Spinal cord (tissue), 10 donors: ENCODE measurements at places on chromosomes 1 and 21.

- DNase-seq: peak; percentile 76
Observed at GRCh38 chr1:33161061-33161681, 20.7 kb downstream of the TRIM62 start.

DNA sequence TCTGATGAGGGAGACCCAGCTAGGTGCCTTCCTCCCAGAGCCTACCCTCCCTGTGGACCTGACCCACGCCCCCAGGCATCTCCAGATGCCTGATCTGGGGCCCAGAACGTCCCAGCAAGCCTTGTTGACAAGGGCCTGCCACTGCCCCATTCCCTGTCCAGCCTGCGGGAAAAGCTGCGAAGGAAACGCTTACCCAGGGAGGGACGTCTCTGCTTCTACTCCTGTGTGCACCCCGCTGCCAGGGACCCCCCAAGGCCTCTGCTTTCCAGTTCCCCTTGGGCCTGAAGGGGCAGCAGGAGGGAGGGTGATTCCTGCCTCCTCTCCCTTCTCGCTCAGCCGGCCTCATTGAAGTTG lies 11.6 kb upstream of the CLSTN1 start:
- no peak for DNase-seq

- DNase-seq: no peak
Observed at GRCh38 chr1:2481885-2482284, 5.8 kb downstream of the PLCH2 start.

DNA sequence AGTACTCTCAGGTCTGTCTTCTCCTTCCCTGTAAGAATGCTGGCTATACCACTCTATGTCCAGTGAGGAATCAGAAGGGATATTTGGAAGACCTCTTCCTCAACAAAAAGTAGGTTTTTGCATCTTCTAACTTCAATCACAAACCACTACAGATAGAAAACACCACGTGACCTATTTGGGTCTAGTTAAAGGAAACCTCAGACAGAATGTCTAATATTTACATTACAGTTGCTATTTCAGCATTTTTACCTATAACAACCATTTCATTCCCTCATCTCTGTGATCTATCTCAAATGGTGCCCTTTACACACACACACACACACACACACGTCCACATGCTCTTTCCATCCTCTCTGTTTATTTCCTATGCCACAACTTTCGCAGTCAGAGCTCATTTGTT lies 7.9 kb upstream of the ADORA3 start:
- DNase-seq: no peak

- DNase-seq: no peak
Observed at GRCh38 chr1:175802407-175803123, 59.2 kb upstream of the TNR start.

- no peak for DNase-seq
Observed at GRCh38 chr1:27687906-27688305, 15.9 kb upstream of the IFI6 start.

DNA sequence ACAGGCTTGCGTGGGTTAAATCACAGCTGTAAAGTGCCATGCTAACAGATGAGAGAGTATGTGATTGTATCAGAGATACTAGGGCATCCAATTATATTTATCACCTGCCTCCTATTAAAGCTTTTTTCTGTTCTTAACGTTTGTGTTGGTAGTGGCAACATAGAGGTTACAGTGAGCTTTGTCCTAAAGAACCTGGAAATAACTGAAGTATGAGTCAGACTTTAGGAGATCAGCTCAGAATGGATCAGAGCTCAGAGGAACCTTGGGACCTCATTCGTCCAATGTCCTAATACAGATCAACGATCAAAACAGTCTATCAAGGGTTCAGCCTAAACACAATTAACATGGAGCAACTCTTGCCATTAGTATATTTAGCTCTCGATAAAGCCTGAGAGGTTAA lies 81.0 kb downstream of the RGS7 start:
- DNase-seq: no peak

DNA sequence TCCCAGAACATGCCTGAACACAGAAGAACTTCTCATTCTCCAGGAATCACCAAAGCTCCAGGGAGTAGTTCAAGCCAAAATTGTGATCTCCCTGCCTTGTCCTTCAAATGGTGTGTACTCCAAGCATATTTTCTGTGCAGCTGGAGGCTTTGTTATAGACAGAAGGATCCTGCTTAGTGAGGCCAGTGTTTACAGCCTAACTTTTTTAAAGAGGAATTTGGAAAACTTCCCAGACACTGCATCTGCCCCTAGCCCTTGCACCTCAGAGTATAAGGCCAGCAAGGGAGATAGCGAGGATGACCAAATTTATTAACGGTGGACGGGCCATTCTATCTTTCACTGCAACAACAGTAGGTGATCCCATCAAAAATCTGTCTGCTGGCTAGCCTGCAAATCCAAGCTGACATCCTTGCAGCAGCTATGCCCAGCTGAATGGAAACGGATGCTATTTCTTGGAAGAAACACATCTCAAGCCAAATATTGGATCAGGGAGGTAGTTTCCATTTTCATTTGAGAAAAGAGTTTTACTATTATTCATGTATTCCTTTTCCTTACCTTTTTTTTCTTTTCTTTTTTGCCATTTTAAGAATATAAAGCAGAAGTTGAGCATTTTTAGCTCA lies 249.8 kb downstream of the USH2A start:
- DNase-seq: peak; percentile 21

DNA sequence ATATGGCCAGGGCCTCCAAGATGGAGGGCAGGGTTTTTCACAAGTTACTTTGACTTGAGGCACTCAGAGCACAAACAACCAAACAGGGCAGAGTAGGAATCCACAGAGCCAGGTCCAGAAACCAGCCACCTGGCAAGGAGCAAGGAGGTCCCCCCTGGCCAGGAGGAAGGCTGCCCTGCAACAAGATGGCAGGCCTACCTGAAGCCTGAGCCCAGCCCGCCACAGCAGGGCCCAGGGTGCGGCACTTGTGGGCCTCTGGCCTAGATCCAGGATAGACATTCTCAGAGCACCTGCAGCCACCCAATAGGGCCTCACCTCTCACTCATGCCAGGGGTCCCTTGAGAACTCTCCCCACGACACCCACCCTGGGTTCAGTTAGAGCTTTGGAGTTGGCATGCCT lies 11.5 kb downstream of the SH3BGRL3 start:
- DNase-seq: no peak

DNA sequence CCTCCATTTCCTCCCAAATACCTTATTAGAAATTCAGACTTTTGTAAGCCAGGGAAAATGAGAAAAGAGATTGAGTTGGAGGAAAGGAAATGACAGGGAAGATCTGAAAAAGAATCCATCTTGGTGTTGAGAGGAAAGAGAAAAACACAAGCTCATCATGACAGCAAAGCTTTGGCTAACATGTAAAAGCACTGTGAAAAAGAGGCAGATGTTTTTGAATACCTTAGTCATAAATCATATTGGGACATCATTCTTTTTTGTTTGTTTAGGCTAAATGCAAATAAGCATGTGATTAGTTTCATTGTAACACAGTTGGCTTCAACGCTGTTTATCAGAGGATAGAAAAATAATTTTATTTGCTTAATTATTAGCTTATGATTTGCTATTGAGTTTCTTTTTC lies 64.6 kb downstream of the LHX8 start:
- no peak for DNase-seq

GRCh38 chr21:25867061-25867460 lies 132.3 kb downstream of the GABPA start:
- no peak for DNase-seq

DNA sequence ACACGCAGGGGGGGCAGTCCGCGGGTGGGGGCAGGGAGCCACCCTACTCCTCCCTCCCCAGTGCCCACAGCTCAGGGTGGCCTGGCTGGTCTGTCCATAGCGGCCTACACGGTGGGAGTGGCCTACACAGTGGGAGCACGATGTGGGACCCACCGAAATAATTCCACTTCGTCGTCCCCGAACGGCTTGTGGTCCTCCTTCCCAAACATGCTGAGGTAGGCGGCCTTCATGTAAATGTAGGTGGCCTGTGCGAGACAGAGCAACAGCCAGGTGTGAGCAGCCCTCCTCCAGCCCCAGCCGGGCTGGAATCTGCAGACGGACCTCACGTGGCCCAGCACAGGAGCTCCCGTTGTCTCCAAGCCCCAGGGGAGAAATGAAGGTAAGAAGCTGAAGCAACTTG lies 34.4 kb downstream of the TTC39A start:
- DNase-seq: no peak

GRCh38 chr1:203621559-203622262 lies 4.9 kb upstream of the ATP2B4 start:
- no peak for DNase-seq

DNA sequence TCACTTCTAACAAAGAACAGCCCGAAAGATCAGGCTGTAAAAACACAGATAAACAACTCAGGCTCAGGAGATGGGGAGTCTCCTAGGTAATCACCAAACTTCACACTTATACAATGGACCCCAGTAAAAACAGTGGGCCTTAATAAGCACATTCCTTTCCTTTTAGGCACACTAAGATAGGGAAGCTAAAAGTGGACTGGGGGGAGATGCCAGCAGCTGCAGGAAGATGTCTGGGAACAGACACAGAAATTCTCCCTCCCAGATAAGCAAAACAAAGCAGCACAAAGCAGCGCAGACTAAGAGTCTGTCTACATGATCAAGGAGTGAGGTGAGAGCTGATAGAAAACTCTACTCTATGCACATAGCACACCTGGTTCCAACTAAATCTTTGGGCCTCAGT lies 29.0 kb upstream of the CTBS start:
- DNase-seq: no peak

GRCh38 chr1:6753320-6754140 lies 31.7 kb upstream of the CAMTA1 start:
- no peak for DNase-seq

DNA sequence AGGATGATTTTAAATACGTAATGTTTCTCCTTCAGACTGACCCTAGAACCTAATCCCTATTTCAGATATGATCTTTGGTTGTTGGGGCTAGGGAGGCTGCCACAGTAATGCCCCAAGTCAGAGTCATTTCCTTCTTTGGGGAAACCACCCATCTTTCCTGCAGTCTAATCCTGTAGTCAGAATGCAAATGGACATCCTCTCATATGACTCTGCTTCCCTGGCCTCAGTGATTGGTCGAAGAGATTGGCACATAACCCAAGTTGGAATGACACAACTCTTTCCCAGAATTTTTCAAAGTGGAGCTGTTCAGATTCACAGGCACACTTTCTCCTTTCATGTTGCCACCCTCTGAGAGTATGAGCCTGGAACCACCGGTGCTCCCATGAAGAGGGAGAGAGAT lies 58.8 kb upstream of the ZNF644 start:
- no peak for DNase-seq

DNA sequence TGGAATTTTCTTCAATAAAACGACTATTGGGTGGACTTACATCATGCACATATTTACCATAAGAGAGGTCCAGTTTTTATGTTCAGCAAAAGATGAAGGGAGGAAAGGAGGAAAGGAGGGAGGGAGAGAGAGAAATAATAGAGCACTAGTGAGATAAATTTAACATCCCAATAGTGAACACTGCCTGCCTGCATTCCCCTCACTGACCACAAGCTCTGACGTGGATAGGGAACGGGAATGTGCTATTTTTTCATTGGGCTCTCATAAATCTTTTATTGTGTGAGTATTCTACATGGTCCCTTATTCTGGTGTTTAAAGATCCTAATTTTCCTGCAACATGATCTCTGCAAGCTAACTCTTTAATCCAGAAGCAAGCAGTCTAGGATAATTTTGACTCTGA lies 82.1 kb downstream of the TTC3 start:
- DNase-seq: no peak

GRCh38 chr1:162988869-162989268 lies 80.3 kb upstream of the RGS4 start:
- no peak for DNase-seq

GRCh38 chr1:167093846-167094516 lies at the start of gene STYXL2:
Gene STYXL2 (plus strand): TSS chr1:167094075. CDS start chr1:167094850, 775 bp downstream.
- no peak for DNase-seq

- no peak for DNase-seq
Observed at GRCh38 chr1:48003741-48004531, 6.8 kb upstream of the TRABD2B start.

GRCh38 chr1:222373831-222374602 lies 173.9 kb downstream of the HHIPL2 start:
- no peak for DNase-seq

- peak; percentile 71 for DNase-seq
Observed at GRCh38 chr1:37995751-37996345, 6.0 kb upstream of the SF3A3 start.

- no peak for DNase-seq
Observed at GRCh38 chr1:207754974-207755700, 3.3 kb downstream of the CD46 start.

DNA sequence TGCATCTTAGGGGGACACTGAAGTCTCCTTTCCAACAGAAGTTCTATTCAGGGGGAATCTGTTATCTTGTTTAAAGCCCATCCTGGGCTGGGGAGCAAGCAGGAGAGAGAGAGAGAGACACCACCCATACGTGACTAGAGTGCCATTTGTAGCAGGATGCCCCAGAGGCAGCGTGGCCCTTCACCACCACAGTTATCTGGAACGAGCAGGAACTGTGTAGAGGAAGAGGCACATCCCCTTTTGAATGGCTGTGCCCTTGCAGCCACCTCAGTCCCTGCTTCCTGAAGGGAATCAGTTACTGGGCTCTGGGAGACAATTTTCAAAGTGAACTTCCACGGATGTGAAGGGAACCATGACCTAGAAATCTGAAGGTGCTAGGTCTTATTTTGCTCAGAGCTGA lies 19.4 kb upstream of the LAMTOR5 start:
- DNase-seq: no peak

DNA sequence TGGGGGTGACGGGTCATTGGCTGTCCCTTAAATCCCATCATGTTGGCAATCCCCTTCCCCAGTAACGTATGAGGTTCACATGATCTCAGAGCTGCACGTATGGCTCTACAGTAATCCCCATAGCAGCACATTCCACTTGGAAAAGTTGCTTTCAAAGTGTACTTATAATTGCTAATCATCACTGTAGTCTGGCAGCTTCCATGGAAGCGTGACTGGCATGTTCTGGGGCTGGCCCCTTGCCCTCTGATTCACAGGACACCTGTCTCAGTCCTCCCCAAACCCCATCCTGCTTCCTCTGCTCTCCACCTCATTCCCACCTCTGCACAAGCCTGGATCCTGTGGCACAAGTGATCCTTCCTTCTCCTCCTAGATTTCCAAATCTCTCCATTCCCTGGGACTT lies 102.2 kb downstream of the TSEN15 start:
- no peak for DNase-seq

- no peak for DNase-seq
Observed at GRCh38 chr21:46212721-46213484, 15.7 kb downstream of the LSS start.

DNA sequence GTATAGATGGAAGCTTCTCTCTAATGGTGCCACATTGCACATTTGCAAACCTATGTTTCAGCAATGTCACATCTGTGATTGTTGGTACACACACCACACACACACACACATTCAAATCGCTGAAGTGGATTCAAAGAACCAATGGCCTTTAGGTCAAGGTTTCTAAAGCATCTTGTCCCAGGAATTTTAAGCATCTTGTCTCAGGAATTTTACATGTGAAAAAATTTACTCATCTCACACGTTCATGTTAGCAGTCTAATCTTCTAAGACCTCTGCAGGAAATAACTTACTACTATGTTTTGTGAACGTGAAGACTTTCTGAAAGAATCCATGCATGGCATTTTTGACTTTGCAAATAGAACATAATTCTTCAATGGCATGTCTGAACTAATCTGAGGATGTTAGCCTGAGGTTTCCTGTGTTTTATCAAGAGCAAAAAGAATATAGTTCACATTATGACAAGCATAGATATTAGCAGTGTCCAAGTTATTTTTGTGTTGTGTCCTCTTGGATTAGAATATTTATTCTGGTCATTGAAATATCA lies 125.1 kb downstream of the CYYR1 start:
- DNase-seq: no peak
